Immature natural killer cell (primary cell): ENCODE measurements at places on chromosomes 4 and X.
A peak's percentile ranks its signal among the peaks of the same experiment; 100 is the strongest.

- no peak overlapping the region for H3K27ac ChIP-seq
- no peaks in the 10 kb centered on the region for H3K4me1 ChIP-seq
- H3K4me3 ChIP-seq = no peak overlapping the region
Measured at GRCh38 chr4:151785484-151786157, 24.8 kb upstream of the GATB start.

GRCh38 chr4:54499308-54500074 is 158.3 kb upstream of the KIT start:
- no peak for DNase-seq
- H3K4me3 ChIP-seq = no peak overlapping the region
- H3K27ac ChIP-seq = no peak overlapping the region
- no peaks in the 10 kb centered on the region for H3K27me3 ChIP-seq
- peaks cover 3% of the 10 kb centered on the region for H3K36me3 ChIP-seq

DNA sequence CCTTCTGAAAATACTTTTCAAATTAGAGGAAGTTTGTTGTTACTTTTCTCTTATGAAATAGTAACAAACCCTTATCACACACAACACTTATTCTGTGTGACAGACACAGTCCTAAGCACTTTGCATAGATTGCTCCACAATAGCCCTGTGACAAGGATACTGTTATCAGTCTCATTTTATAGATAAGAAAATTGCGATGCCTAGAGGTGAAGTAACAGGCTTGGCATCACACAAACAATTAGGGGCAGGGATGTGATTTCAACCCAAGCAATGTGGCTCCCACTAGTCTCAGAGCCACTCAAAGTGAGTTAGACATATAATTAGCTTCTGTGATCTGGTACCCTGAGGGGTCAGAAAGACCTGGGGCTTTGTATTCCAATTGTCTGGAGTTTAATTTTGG is 339.9 kb downstream of the FBXO8 start:
- no peaks in the 10 kb centered on the region for H3K36me3 ChIP-seq
- H3K4me1 ChIP-seq = no peaks in the 10 kb centered on the region
- no peak overlapping the region for H3K4me3 ChIP-seq
- no peak overlapping the region for H3K27ac ChIP-seq
- no peaks in the 10 kb centered on the region for H3K27me3 ChIP-seq

GRCh38 chr4:158817562-158818296 is 48.9 kb downstream of the FNIP2 start:
- H3K27me3 ChIP-seq = peaks cover 3% of the 10 kb centered on the region
- peak; percentile 36 for DNase-seq
- no peaks in the 10 kb centered on the region for H3K36me3 ChIP-seq
- peak overlapping the region; percentile 95 for H3K27ac ChIP-seq
- H3K4me3 ChIP-seq = peak overlapping the region; percentile 78

DNA sequence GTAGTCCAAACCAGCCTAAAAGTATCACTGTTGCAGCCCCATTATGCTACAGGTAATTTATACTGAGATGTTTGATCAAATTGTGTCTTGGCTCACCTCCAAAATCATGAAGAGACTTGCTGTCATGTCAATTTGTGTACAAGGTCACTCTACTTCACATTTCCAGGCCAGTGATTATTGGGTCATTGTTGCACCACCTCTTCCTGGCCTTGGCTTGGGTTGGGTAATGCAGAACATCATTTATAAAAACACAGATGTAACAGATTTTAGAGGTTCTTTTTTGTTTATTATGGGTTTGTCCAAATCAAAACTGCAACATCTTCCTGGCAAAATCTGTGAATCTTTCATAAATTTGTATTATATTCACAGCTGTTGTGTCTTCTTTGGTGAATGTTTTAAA is 459.5 kb downstream of the ANKRD50 start:
- no peaks in the 10 kb centered on the region for H3K36me3 ChIP-seq
- H3K4me1 ChIP-seq = no peaks in the 10 kb centered on the region
- no peaks in the 10 kb centered on the region for H3K27me3 ChIP-seq

DNA sequence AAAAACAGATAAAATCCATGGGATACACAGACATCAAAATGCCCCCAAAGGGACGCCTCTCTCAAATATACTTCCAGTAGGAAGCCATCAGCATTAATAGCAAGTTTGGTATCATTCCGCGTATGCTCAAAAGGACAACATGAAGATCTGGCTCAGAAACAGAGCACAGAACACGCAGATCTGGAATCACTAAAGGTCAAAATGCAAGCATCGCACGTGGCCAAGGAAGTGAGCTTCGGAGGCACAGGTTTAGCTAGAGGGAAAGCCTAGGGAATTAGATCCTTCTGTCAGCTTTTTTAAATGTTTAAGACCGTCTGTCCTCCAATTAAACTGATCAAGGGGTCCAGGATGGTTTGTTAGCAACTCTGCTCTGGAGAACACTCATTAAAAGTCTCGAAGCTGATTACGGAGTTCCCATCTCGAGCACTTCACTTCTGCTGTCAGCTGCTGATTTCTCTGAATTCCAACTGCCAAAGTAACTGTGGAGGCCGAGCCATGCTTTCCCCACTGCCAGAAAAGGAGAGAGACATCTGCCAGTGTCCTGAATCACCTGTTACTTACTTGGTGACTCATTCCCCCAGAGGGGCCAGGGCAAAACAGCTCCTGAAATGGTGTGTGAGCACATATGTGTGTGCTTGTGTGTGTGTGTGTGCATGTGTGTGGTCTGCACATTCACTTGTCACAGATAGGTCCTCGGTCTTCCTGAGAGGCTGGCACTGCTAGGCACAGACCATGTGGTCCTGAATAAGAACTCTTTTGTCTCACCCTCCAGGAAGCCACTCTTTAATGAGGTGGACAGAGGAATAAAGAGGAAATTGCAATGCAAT is 177.7 kb upstream of the PPARGC1A start:
- H3K27me3 ChIP-seq = no peaks in the 10 kb centered on the region
- no peaks in the 10 kb centered on the region for H3K4me1 ChIP-seq
- no peak overlapping the region for H3K27ac ChIP-seq
- DNase-seq = no peak
- no peaks in the 10 kb centered on the region for H3K36me3 ChIP-seq

GRCh38 chr4:75630174-75630936 is at the start of gene CDKL2:
Gene CDKL2, minus strand, starts transcription at chr4:75630528. Its CDS starts 4,540 bp downstream, at chr4:75625988.
- peak within 1 kb of the TSS; percentile 94 for H3K4me3 ChIP-seq
- peaks cover 6% of the 10 kb centered on the region for H3K27me3 ChIP-seq
- DNase-seq = peak; percentile 90
- no peaks in the 10 kb centered on the region for H3K36me3 ChIP-seq

- peak overlapping the region; percentile 62 for H3K27ac ChIP-seq
- no peak for DNase-seq
- no peaks in the 10 kb centered on the region for H3K36me3 ChIP-seq
- no peak overlapping the region for H3K4me3 ChIP-seq
- H3K27me3 ChIP-seq = peaks cover 14% of the 10 kb centered on the region
Measured at GRCh38 chrX:71098951-71099506, 3.4 kb downstream of the FOXO4 start.

GRCh38 chr4:53306729-53307128 is 59.1 kb downstream of the SCFD2 start:
- no peak overlapping the region for H3K4me3 ChIP-seq
- no peak overlapping the region for H3K27ac ChIP-seq

DNA sequence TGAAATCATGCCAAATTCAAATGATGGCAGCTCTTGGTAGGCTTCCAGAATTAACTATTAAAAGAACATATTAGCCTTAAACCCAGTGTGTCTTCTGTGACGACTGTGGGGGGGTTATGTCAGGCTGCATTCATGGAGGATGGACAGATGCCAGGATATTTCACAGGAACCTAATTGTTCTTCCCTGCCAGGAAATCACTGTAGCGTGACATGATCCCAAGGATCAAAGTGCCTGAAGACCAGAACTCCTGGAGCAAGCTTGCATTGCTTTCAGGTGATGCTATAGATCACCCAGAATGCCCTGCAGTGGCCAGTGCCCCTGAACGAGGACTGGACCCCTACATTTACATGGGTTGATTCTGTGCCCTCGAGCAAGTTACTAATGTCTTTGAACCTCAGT is 1093.0 kb upstream of the TENM3 start:
- no peaks in the 10 kb centered on the region for H3K4me1 ChIP-seq
- no peak overlapping the region for H3K4me3 ChIP-seq
- H3K27ac ChIP-seq = no peak overlapping the region
- DNase-seq = no peak
- peaks cover 2% of the 10 kb centered on the region for H3K27me3 ChIP-seq
- no peaks in the 10 kb centered on the region for H3K36me3 ChIP-seq

DNA sequence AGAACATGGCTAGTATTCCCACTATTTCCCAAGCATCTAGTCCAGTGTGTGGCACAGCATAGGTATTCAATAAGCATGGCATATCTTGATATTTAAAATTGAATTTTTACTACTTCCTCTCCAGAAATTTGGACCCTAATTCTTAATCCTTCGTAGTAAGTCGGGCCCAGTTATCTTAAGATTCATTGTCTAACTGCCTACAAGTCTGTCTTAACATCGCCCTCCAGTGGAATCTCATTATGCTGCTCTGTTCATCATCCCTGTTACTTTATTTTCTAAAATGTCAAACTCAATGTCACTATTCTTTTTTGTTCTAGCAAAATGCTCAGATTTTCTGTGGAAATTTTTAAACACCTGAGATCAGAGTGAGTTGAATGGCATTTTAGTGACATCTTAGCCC is 606.2 kb downstream of the KLHL13 start:
- no peak overlapping the region for H3K4me3 ChIP-seq
- DNase-seq = no peak
- no peaks in the 10 kb centered on the region for H3K27me3 ChIP-seq
- H3K4me1 ChIP-seq = no peaks in the 10 kb centered on the region
- H3K36me3 ChIP-seq = no peaks in the 10 kb centered on the region
- no peak overlapping the region for H3K27ac ChIP-seq

DNA sequence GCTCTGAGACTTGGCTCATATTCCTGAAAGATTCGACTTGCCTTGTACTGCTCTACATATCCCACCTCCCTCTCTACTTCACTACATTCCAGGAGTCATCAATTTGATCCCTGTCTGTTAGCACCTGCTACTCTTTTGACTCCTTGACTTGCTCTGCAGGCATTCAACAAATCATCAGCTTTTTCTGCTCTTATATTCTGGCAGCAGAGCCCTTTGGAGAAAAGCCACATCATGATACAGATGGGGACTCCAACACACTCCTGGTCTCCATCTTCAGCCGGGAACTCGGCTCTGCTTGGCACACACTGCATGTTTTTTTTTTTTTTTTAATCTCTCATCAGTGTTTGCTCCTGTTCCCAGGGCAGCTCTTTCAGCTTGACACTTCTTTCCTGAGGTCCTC is 293.2 kb upstream of the LCORL start:
- no peaks in the 10 kb centered on the region for H3K4me1 ChIP-seq
- H3K36me3 ChIP-seq = no peaks in the 10 kb centered on the region
- H3K27me3 ChIP-seq = peaks cover 3% of the 10 kb centered on the region
- H3K4me3 ChIP-seq = no peak overlapping the region
- DNase-seq = no peak
- no peak overlapping the region for H3K27ac ChIP-seq

DNA sequence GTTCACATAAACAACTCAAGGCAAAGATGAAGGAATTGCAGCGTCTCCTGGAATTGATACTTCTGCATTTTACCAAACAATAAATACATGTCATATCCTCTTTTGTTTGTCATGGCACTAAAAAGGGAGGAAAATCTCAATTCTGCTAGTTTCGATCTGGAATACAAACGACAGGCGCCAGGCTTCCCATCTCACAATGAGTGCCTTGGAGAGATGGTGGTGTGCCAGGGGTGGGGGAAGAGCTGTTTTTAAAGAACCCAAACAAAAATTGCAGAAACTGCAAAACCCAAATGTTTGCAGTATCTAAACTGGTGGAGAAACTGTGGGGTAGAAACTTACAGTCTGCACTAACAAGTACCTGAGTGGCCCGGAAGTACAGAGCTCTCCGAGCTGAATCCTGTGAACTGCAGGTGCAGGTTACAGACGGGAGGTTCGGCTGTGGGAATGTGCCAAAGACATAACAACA is 53.0 kb upstream of the KLF3 start:
- no peak overlapping the region for H3K4me3 ChIP-seq
- DNase-seq = no peak
- no peaks in the 10 kb centered on the region for H3K36me3 ChIP-seq
- peaks cover 16% of the 10 kb centered on the region for H3K4me1 ChIP-seq
- H3K27ac ChIP-seq = no peak overlapping the region
- H3K27me3 ChIP-seq = peaks cover 5% of the 10 kb centered on the region

GRCh38 chr4:186806679-186807421 is 83.2 kb upstream of the FAT1 start:
- H3K36me3 ChIP-seq = no peaks in the 10 kb centered on the region
- no peak for DNase-seq
- H3K4me3 ChIP-seq = no peak overlapping the region
- H3K4me1 ChIP-seq = no peaks in the 10 kb centered on the region

GRCh38 chr4:25320773-25321172 is 8.2 kb downstream of the ZCCHC4 start:
- no peak overlapping the region for H3K27ac ChIP-seq
- H3K4me1 ChIP-seq = no peaks in the 10 kb centered on the region
- H3K27me3 ChIP-seq = no peaks in the 10 kb centered on the region
- peaks cover 5% of the 10 kb centered on the region for H3K36me3 ChIP-seq
- no peak overlapping the region for H3K4me3 ChIP-seq

- H3K27me3 ChIP-seq = no peaks in the 10 kb centered on the region
- no peak for DNase-seq
- no peaks in the 10 kb centered on the region for H3K36me3 ChIP-seq
- no peak overlapping the region for H3K4me3 ChIP-seq
- no peak overlapping the region for H3K27ac ChIP-seq
Measured at GRCh38 chr4:6739920-6740319, 23.9 kb downstream of the BLOC1S4 start.

- H3K4me3 ChIP-seq = peak overlapping the region; percentile 83
- peaks cover 8% of the 10 kb centered on the region for H3K36me3 ChIP-seq
- peak; percentile 55 for DNase-seq
- H3K27me3 ChIP-seq = peaks cover 8% of the 10 kb centered on the region
- H3K27ac ChIP-seq = peak overlapping the region; percentile 93
Measured at GRCh38 chr4:114005569-114006442, 26.4 kb upstream of the ARSJ start.

GRCh38 chrX:125089761-125090445 is 229.8 kb upstream of the TEX13C start:
- H3K27me3 ChIP-seq = peaks cover 3% of the 10 kb centered on the region
- no peak for DNase-seq
- no peak overlapping the region for H3K27ac ChIP-seq

GRCh38 chr4:10977534-10977933 is 293.0 kb upstream of the CLNK start:
- no peak for DNase-seq
- no peaks in the 10 kb centered on the region for H3K36me3 ChIP-seq
- H3K27me3 ChIP-seq = peaks cover 2% of the 10 kb centered on the region
